HFFc6 (cell line): ENCODE measurements at places on chromosomes 5 and 9.
A peak's percentile ranks its signal among the peaks of the same experiment; 100 is the strongest.

- peak; percentile 59 for DNase-seq
- no peaks in the 10 kb centered on the region for H3K27me3 ChIP-seq
- peak overlapping the region; percentile 91 for H3K27ac ChIP-seq
- H3K4me3 ChIP-seq = no peak overlapping the region
Observed at GRCh38 chr5:42974536-42974935, 65.6 kb downstream of the ANXA2R start.

- no peaks in the 10 kb centered on the region; the same call in 1 of the 2 replicates for H3K27me3 ChIP-seq
- peak; percentile 84 for DNase-seq
- no peaks in the 10 kb centered on the region for H3K36me3 ChIP-seq
- peak overlapping the region; percentile 81 for H3K4me3 ChIP-seq
- peaks cover 18% of the 10 kb centered on the region for H3K4me1 ChIP-seq
- peak overlapping the region; percentile 97 for H3K27ac ChIP-seq
Observed at GRCh38 chr9:91071184-91071990, 269.8 kb downstream of the SYK start.

- H3K4me1 ChIP-seq = no peaks in the 10 kb centered on the region
- no peaks in the 10 kb centered on the region for H3K36me3 ChIP-seq
- no peak overlapping the region for H3K27ac ChIP-seq
- H3K27me3 ChIP-seq = no peaks in the 10 kb centered on the region
- DNase-seq = no peak
Observed at GRCh38 chr9:8802242-8802641, 1002.7 kb upstream of the DMAC1 start.

- DNase-seq = no peak
- H3K27me3 ChIP-seq = no peaks in the 10 kb centered on the region
- no peaks in the 10 kb centered on the region for H3K36me3 ChIP-seq
Observed at GRCh38 chr5:74647096-74647495, 6.6 kb upstream of the ENC1 start.

DNA sequence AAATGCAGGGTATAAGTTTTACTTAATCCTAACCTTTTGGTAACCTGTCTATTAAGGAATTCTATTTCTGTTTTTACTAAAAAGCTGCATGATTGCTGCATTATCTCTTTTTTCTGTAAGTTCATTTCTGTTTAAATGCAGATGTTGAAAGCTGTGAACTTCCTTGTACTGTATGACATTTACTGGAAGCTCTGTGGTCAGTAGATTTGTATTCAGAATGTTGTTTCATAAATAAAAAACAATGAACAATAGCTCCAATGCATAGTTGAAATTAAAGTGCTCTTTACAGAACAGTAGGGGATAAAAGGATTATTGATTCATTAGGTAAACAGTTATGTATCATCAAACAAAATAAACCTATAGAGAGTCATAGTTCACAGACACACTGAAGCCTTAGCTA, 46.5 kb upstream of the FKTN start:
- no peak overlapping the region for H3K4me3 ChIP-seq
- H3K27ac ChIP-seq = no peak overlapping the region
- DNase-seq = no peak
- H3K36me3 ChIP-seq = peaks cover 31% of the 10 kb centered on the region
